Cerebellum (tissue), 4 donors: ENCODE measurements at places on chromosomes 5 and 9.

GRCh38 chr5:137361280-137361679, 137.8 kb downstream of the SPOCK1 start:
- no peak for DNase-seq

- no peak for DNase-seq
Measured at GRCh38 chr9:87464992-87465378, 32.7 kb upstream of the DAPK1 start.

- no peak for DNase-seq
Measured at GRCh38 chr9:29228558-29228957, 1655.3 kb upstream of the C9orf72 start.

DNA sequence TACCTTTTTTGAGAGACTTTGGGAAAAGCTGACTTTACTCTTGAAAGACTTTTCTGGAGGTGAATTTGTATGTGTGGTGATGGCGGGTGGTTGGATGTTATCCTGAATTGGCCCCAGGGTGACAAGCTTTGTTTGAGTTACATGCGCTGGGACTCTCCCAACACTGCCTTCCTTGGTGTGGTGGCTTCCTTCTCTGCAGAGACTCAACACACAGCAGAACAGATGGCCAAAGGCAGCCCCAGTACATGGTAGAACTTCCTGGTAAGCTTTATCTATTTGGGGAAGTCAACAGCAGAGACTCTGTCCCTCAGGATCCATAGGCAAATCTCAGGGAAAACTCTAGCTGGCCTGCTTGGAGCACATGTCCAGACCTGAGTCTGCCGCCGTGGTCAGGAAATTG, 18.1 kb downstream of the C1QTNF2 start:
- no peak for DNase-seq

GRCh38 chr9:11194246-11194645, 581.4 kb upstream of the PTPRD start:
- DNase-seq, result no peak

- no peak for DNase-seq
Measured at GRCh38 chr9:102642651-102643050, 352.5 kb upstream of the CYLC2 start.

- DNase-seq, result no peak
Measured at GRCh38 chr9:81477669-81478068, 211.7 kb downstream of the TLE1 start.

DNA sequence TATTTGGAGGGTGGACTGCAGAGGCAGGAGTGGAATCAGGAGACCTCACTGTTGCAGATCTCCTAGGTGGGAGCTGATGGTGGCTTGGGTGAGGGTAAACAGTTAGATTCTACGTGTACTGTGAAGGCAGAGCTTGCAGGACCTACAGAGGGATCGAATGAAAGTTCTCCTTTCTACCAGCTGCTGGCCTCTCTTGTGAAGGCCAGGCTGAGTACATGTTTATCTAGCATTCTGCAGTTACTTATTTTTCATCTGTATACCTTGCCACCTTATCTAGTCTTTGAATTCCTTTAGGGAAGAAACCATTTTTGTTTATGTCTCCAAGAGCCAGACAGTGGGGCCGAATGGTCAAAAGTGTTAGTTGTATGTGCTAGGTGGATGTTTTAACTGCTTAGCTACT, 57.6 kb downstream of the PTTG1 start:
- no peak for DNase-seq

GRCh38 chr5:96776621-96777020, 31.1 kb downstream of the ERAP1 start:
- DNase-seq, result no peak

- DNase-seq, result no peak
Measured at GRCh38 chr5:37882636-37883035, 42.8 kb upstream of the GDNF start.
